ENCODE measurements at places on chromosomes 5 and 9.

- DNase-seq = no peak
These were observed 545.4 kb upstream of the TLE4 start for GRCh38 chr9:79026316-79026715.

DNA sequence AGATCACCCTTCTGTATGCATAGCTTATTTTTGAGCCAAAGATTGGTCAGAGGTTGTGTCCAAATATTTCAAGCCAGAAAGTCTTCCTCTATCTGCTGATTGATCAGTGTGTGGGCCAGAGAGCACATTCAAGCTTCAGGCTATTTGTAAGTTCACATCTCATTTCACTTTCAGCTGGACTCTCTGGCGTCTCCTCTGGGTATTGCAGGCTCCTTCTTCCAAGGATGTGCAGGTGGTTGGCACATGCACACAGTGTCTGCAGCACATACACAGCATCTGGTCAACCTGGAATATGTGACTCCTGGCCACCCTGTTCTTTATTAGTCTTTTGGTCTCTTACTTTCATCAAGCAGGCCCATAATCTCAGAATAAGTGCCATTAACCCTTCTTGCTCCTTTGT lies 516.1 kb downstream of the ANXA1 start:
- DNase-seq = no peak

DNA sequence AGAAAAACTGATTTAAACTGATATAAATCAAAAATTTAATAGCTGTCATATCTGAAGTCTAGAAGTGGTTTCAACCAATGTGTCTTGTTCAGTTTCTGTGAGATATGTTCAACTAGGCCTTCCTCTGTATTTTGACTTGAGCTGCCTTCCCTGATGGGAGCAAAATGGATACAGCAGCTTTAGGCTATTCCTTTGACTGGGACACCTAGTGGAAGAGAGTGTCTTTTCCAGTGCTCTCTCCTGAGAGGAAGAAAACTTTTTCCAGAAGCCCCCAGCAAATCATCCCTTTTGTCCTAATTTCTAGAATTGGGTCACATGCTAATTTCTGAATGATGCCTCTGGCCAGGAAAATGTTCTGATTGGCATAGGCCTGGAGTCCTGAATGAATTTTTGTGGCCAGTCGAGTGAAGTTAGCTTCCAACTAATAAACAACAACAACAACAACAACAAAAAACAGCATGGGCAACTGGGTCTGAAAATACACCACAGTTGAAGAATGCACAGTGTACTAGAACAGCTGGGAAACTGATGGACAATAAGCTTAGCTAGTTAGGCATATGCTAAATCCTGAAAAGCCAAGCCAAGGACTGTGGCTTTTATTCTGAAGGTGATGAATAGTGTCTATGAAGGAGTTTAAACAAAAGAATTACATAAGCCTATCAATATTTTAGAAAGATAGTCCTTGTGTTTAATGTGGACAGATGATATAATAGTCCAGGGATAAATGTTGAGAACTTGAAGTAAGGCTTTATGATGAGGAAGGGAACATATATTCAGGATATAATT lies 125.7 kb downstream of the FBN2 start:
- no peak for DNase-seq

- DNase-seq = no peak
These were observed 46.7 kb downstream of the GRIA1 start for GRCh38 chr5:153537207-153537606.

GRCh38 chr5:174601946-174602345 lies 122.4 kb upstream of the MSX2 start:
- no peak for DNase-seq

GRCh38 chr5:65721050-65721719 lies 724 bp downstream of the SGTB start:
- DNase-seq = peak; percentile 73

GRCh38 chr5:152309926-152310450 lies 95.1 kb downstream of the NMUR2 start:
- DNase-seq = no peak

DNA sequence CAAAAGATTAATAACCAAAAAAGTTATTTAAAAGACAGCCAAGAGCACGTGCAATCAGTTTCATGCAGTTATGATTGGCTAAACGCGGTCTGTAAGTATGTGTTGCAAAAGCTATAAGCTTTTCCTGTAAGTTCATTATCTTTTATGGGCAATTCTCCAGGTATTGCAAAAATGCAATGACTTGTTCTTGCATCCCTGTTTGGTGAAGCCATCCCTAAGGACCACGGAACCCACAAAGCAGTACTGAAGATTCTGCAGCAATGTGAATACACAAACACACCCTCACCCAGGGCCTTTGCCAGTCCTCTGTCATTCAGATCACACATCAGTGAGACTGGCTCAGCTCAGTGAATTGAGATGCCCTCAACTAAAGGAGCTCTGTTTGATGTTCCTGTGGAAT lies 11.4 kb downstream of the GCNT4 start:
- peak; percentile 79 for DNase-seq

Data from fibroblast of skin of right biceps (primary cell).